ENCODE measurements at places on chromosomes 7 and 10.

DNA sequence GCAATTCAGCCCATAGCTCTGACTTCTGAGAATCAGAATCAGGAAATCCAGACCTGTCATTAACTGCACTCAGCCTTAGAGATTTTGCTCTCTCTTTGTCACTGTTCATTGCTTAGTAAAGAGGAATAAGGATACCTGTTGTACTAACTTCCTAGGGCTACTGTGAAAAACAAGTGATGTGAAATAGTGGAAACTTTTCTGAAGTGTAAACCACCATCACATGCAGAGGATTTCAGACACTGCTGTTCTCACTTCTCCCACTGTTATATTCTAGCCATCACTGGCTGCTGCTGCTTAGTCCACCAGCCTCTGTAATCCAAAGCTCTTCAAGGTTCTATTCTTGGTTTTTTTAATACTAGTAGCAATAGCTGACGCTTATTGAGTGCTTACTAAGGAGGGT, 129.6 kb upstream of the CCDC6 start:
- DNase-seq = no peak

DNA sequence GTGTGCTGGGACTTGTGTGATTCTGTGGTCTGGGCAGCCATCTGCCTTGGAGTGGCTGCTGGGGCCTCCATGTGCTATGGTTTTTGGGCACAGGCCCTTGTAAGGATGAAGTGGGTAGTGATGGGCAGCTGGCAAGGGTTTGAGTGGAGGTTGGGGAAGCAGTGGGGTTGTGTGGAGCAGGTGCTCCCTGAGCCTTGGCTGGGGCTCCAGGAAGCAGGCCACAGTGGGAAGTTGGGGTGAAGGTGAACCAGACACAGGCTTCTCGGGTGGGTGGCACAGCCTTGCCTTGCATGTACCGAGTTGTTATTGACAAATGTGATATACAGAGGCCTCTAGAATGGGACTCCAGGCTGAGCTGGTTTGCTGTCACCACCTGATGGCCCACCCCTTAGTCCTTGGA, 82.3 kb downstream of the ADCY1 start:
- no peak for DNase-seq

DNA sequence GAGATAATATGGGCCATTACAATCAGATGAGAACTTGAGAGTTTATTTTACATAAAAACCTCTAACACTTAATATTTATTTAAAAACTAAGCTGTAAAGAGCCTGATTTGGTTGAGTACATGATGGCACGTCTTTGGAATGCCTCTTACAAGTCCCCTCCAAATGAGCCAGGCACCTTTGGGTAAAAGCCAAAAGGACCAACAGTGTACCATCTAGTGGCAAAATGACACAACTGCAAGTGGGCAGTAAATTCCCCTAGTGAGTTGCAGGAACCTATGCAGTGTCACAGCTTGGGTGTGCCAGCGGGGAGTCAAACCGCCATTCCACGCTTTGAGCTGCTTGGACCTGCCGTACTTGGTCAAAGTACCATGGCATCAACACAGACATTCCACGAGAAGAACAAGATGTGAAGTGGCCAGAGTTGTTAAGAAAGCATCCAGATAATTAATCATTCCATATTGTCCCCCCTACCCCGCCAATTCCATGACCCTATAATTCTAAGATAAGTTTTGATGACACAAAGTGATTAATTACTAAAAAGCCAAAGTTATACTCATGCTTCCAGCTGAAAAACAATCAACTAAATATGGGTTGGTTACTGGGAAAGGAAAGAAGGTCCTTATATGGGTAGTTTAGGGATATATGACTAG, 115.2 kb downstream of the SORBS1 start:
- DNase-seq = peak; percentile 40

GRCh38 chr10:79089632-79090031, 20.9 kb downstream of the ZMIZ1 start:
- no peak for DNase-seq

DNA sequence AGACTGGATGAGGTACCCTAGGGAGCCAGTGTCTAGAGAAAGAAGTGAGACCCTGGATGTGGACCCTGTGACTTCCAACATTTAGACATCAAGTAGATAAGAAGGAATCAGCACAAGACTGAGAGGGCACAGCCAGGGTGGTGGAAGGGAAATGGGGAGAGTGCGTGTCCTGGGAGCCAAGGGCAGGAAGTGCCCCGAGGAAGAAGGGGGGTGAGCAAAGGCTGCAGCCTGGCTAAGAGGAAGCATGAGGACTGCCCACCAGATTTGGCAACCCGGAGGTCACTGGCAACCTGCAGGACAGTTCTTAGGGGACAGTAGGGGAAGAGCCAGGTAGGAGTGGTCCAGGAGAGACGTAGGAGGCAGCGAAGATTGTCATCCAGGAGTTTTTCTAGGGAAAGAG, 14.8 kb downstream of the COL13A1 start:
- DNase-seq = no peak

GRCh38 chr7:5677538-5678294, 103.7 kb downstream of the RNF216 start:
- DNase-seq = peak; percentile 54

- no peak for DNase-seq
Observed at GRCh38 chr7:159231017-159231416, 86.3 kb upstream of the VIPR2 start.

GRCh38 chr7:104794154-104794553, 219.9 kb upstream of the KMT2E start:
- no peak for DNase-seq

Data from neuronal stem cell (in vitro differentiated cells).